RCC 7860 (cell line): ENCODE measurements at places on chromosomes 5 and 9.
A peak's percentile ranks its signal among the peaks of the same experiment; 100 is the strongest.

GRCh38 chr5:154324033-154324432, 121.8 kb upstream of the SAP30L start:
- DNase-seq = no peak

- no peak for DNase-seq
These were observed 217.6 kb downstream of the NPR3 start for GRCh38 chr5:32928761-32929160.

- no peak for DNase-seq
These were observed 7.7 kb downstream of the PALM2AKAP2 start for GRCh38 chr9:109787735-109788134.

DNA sequence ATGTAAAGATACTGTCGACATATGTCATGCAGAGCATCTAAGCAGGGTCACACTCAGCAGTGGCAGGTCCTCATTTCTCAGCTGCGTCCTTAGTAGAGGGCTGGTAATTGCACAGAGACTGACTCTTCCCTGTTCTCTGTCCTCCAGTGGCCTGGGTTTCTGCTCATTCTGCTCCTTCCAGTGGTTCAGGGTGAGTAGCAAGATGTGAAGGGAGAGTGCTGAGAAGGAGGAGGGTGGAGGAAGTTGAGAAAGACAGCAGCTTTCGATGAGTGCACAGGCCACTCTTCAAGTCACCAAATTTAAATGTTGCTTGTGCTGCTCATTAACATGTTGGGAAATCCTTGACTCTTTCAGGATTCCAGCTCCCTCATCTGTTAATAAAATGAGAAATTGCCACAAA, 203.9 kb downstream of the FBXL7 start:
- no peak for DNase-seq

- DNase-seq = no peak
These were observed 429.3 kb downstream of the CCDC171 start for GRCh38 chr9:15982182-15982581.

- DNase-seq = peak; percentile 14
These were observed 7.9 kb downstream of the CCL21 start for GRCh38 chr9:34701769-34702736.

DNA sequence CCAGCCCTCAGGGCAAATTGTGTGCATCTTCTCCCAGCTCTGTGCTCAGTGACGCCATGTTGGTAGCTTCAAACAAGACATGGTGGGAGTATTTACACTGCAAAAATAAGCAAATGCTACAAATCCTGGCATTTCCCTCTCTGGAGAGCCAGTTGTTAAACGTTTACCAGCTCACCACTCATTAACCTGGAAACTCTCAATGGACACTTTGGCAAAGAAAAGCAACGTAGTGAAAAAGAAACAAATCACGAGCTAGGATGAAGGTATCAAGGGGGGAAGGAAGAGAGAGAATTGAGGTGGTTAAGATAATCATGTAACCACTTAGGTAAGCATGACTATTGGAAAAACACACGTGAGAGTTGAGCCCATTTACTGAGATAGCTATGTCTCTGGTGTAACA, 72.5 kb downstream of the MRPS30 start:
- no peak for DNase-seq

- peak; percentile 58 for DNase-seq
These were observed 90.5 kb upstream of the TNC start for GRCh38 chr9:115208501-115208900.

DNA sequence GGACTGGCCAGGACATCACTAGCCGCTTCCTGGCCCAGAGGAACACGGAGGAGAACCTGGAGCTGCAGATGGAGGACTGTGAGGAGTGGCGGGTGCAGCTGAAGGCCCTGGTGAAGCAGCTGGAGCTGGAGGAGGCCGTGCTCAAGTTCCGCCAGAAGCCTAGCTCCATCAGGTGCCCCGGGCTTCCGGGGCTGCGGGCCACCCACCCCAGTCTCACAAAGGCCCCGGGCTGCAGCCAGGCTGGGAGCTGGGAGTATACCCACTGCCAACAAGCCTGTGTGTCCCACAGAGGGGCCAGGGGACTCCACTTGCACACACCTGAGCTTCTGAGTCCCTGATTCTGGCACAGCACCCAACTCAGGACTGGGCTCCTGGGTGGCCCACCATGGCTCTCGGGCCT, 1.7 kb upstream of the RABL6 start:
- no peak for DNase-seq

GRCh38 chr5:111310711-111311620, 86.8 kb downstream of the CAMK4 start:
- no peak for DNase-seq

DNA sequence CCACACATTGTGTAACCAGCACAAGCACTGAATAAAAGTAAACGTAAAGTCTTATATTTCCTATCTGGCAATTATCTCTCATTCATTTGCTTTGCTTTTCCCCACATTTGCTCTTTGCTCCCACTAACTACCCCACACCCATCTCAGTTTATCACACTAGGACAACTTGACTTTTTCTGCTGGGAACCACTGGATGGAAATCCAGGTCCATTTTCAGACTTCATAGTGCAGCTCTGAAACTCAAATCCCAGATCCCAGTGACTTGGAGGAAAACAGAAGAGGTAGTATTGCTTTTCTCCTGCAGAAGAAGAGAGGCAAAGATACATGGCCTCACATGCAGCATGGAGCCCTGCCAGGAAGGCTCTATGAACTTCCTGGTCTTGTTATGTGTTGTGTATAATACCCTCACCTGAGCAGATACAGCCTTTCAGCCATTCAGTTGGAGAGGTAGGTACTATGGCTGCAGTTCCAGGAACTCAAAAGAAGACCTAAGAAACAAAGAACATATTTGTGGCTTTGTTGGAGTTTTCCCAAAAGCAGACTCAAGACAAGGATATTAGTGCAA, 90.0 kb upstream of the NIPBL start:
- no peak for DNase-seq

- peak; percentile 78 for DNase-seq
These were observed 68.8 kb downstream of the KIF4B start for GRCh38 chr5:155082401-155082800.

DNA sequence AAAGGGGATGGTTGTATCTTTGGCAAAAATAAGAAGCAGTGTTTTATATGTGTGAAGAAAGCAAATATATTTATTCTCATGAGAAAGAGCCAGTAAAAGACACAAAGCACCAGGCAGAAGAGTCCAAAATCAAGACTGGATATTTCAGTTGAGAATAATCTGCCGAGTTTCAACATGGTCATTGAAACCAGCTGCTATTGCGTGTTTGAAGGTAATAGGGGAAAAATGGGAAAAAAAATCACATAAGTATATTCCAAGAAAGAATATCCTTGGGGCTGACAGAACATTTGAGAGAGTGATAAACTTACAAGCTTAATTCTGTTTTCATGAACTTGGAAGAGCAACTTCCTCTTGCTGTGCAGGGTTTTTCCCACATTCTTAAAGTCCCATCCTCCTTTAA, 79.9 kb downstream of the ISOC1 start:
- no peak for DNase-seq

DNA sequence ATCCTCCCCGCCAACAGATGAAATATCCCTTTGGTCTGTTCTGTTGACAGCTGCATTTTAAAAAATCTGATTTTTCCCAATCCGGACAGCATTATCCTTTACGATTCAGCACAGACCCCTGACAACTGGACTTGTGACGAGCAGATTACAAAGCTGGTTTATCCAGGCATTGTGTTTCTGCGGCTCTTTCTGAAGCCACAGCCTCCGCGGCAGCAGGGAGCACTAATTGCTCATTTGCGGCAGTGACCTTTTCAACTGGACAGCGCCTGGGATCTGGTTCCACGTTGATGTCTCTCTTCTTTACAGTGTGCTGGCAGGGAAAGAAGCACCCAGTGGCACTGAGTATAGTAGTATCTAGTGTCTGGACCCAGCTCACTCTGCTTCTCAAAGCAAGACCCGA, 351.2 kb downstream of the ZNF608 start:
- DNase-seq = no peak

DNA sequence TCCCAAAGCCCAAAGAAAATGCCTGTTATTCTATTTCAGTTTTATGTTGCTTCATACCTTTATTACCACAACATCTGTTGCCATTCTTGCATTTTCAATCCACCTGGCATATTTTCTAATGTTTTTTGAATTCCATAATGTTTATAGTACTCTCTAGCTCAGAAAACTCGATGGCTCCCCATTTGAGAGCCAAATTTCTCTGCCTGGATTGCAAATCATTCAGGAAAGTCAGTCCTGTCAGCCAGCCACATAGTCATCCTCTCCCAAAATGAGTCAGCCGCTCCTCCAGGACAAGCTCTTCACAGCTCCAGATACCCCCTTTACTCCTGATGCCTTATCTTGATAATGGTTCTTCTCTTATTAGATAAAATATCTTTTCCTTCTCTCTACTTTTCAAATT, 78.2 kb upstream of the ADCY2 start:
- DNase-seq = no peak

- DNase-seq = no peak
These were observed 59.4 kb upstream of the TNFSF8 start for GRCh38 chr9:114989600-114990410.

DNA sequence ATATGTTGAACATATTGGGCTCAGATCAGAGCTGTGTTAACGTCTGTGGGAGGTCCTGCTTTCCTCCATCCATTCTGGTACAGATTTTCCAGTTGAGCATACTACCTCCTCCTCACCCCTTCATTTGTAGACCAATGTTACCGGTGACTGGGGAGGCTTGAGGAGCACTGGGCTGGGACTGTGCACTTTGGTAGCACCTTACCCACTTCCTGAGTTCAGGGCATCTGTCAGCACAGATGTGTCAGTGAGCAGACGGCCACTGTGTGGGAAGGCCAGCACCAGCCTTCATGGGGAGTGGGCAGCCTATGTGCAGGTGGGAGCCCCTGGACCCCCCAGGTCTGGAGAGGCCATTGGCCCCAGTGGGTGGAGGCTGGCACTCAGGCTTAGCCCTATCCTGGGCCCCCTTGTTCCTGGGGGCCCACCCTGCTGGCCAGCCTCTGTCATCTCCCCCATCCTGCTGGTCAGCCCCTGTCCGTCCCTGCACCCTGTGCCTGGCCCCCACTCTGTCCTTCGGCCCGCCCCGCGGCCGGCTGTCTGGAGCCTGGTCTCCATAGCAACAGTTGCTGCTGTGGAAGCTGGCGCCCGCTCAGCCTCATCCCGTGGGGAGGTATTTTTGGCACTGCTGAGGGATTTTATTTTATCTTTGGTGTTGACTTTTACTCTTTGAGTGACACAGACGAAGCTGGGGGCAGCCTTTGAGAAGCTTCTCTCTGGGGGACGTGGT, 21.3 kb downstream of the WNK2 start:
- no peak for DNase-seq

GRCh38 chr5:152335461-152335860, 69.6 kb downstream of the NMUR2 start:
- DNase-seq = no peak

- DNase-seq = no peak
These were observed 279.5 kb upstream of the PTGER4 start for GRCh38 chr5:40400245-40400644.

DNA sequence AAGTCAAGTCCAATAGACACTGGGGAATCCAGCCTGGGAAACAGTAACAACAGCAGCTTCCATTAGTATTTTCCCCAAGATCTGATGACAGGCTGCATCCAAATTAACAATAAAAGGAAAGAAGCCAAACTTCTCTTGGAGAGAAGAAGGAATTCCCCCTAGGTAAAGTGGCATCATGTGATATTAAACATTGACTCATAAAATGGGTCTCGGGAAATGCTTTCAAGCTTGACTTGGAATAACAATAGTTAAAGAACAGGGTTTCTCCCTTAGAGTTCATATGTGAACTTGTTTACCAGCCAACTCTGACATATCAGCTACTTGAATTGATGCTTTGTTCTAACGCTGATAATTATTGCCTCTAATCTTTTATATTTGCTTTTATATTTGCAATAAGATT, 45.4 kb downstream of the ENTREP1 start:
- peak; percentile 36 for DNase-seq

DNA sequence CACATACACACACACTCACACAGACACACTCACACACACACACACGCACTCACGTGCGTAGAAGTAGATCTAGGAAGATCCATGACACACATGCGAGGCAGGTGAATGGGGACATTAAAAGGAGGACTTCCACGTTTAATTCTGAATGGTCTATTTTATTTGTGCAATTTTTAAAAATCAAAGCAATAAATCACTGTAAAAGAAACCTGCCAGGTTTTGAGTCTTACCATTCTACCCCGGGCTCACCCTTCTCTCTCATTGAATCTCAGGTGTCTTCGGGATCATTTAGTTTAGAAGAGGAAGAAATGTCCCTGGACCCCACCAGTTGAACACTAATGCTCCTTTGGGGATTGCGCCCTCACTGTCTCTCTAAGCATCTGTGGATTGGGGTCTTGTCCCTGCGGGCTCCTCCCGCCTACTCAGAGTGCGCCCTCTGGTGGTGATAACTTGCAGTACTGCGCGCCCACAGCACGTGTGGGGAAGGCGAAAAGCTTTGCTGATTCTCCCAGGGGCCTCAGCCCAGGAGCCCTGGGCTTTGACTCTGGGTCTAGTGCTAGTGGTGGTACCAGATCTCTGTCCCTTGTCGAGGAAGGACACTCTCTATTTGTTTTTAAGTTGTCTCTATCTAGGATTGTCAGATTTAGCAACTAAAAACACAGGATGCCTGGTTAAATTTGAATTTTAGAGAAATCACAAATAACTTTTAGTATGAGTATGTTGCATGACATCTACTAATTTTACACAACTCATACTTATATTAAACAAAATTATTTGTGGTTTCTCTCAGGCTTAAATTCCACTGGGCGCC, 34.8 kb downstream of the BOD1 start:
- DNase-seq = no peak

- no peak for DNase-seq
These were observed 10.7 kb upstream of the STK32A start for GRCh38 chr5:147223948-147224791.

DNA sequence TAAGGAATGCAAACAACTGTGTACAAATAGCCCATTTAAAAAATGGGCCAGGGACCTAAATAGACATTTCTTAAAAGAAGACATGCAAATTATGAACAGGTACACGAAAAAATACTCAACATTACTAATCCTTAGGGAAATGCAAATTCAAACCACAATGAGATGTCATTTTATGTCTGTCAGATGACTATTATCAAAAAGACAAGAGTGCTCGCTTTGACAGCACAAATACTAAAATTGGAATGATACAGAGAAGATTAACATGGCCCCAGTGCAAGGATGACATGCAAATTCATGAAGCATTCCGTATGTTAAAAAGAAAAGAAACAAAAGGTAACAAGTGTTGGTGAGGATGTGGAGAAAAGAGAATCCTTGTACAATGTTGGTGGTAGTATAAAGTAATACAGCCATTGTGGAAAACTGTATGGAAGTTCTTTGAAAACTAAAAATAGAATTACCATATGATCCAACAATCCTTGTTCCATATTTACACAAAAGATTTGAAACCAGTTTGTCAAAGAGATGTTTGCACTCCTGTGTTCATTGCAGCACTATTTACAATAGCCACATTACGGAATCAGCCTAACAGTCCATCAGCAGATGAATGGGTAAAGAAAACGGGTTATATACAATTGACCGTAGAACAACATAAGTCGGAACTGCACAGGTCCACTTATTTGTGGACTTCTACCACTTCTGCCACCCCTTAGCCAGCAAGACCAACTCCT, 47.2 kb upstream of the PCAT7 start:
- no peak for DNase-seq
